NCI-H1694 treated with DMSO at 0.1 percent for 48 hours (cell line): ENCODE measurements at places on chromosomes 2 and 18.

GRCh38 chr18:23179416-23179815 is 44.1 kb downstream of the CABLES1 start:
- no peak for DNase-seq

DNA sequence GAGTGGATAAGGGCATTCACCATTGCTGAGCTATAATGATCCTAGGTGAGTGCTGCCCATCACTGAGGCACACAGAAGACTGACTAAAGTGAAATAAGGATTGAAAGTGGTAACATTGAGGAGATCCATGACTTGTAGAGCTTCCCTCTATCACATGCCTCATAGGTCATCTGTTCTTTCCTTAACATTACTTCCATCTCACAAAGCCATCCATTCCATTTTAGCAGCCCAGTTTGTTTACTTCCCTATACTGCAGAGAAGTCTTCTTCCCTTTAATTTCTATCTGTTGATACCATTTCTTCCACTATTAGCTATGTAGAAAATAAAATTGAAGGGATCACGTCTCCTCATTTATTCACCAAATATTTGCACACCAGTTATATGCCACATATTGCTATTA is 32.1 kb downstream of the ME2 start:
- DNase-seq, result no peak

GRCh38 chr2:215921895-215922294 is 91.5 kb downstream of the MREG start:
- DNase-seq, result no peak

- no peak for DNase-seq
Observed at GRCh38 chr18:73509460-73509859, 638.2 kb downstream of the FBXO15 start.

GRCh38 chr2:169222665-169223064 is 139.7 kb downstream of the LRP2 start:
- no peak for DNase-seq

DNA sequence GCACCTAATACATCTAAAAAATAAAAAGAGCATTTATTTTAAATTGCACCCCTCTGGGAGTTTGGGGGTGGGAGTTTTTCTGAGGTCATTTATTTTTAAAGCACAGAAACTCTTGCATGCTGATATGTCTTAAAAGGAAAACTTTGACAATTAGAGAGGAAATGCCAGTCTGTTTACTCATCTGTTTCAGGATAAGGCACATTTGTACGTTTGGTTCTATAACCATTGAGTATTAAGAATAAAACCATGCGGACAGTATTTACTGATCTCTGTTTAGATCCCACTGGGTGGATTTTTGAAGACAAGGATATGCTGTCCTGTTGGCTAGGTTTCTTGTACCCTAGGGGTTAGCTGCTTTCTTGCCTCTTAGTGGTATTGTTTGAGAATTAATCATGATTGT is 122.9 kb downstream of the TANC1 start:
- no peak for DNase-seq

GRCh38 chr18:76405280-76405679 is 89.8 kb downstream of the ZNF516 start:
- no peak for DNase-seq

- DNase-seq, result no peak
Observed at GRCh38 chr2:213545481-213545880, 261.2 kb downstream of the SPAG16 start.

- no peak for DNase-seq
Observed at GRCh38 chr2:59191781-59192180, 950.7 kb upstream of the FANCL start.

DNA sequence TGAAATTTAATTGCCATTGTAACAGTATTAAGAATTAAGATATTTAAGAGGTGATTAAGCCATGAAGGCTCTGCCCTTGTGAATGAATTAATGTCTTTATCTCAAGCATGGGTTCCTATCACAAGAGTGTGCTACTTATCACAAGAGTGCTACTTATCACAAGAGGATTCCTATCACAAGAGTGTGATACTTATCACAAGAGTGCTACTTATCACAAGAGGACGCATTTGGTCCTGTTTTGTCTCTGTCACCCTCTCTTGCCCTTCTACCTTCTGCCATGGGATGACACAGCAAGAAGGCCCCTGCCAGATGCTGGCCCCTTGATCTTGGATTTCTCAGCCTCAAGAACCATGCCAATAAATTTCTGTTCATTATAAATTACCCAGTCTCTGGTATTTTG is 13.2 kb upstream of the COL5A2 start:
- no peak for DNase-seq

DNA sequence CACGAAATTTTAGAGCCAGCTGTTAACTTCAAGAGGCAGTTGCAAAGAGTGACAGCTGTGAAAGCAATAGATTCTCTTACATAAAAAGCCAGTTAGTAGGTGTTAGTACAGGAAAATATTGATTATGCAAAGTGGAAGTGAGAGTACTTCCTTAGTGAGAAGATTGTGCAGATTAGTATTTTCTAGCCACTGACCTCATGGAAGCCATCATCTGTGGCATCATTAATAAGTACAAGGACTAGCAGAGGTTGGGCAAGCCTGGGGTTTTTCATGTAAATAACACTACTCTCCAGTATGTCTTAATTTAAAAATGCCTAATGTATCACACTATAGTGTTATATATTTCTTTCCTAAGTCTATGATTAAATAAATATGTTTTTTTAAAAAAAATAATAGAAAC is 166.2 kb upstream of the DTNA start:
- no peak for DNase-seq

GRCh38 chr18:40878371-40878770 is 1076.7 kb upstream of the PIK3C3 start:
- no peak for DNase-seq

DNA sequence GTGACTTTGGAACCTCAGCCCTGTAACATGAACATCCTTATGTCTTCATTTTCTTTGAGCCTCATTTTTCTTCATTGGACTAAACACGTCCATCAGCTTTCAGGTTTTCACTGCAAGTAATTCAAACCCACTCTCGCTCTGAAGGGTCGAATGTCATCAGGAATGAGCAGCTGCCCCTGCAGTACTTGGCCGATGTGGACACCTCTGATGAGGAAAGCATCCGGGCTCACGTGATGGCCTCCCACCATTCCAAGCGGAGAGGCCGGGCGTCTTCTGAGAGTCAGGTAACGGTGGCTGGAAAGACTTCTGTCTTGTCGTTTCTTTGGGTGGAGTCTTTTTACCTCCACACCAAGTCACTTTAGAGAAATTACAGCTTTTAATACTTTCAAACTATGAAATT is 39.1 kb upstream of the PRLH start:
- no peak for DNase-seq

- DNase-seq, result no peak
Observed at GRCh38 chr2:180690611-180691010, 289.8 kb upstream of the UBE2E3 start.

GRCh38 chr18:49743117-49743567 is 70.2 kb downstream of the ACAA2 start:
- no peak for DNase-seq

DNA sequence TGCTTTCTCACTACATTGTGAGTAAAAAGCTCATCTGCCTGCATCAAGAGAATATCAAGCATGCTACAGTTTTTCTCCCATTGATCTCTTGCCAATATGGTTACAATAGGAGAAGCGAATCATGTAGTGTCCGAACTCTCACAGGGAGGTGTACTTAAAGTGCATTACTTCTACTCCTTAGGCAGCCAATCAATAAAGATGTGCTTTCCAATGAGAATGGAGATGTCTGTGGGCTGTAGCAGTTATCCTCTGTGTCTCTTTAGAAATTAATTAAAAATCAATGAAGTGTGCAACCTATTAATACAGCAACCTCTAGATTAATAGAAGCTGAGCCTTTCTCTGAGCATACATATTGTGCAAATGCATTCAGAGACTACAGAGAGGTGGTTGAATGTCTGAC is 883.7 kb downstream of the CPS1 start:
- DNase-seq, result no peak

DNA sequence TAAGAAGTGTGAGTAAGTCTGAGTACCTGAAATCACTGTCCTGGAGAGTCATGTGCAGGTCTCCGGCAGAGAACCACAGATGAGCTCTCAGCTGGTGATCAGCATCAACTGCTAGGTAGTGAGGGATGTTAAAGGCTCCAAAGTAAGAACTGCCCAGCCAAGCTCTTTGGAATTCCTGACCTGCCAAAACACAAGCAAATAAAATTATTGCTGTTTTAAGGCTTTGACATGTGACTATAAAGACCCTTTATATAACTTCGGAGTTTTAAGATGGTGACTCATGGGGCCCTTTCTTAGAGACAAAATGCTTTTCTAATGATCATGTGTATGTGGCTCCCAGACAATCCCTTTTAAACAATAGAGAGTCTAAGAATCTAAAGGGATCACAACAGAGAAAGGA is 855.7 kb downstream of the TRIB2 start:
- no peak for DNase-seq

GRCh38 chr18:40013001-40013609 is 1941.9 kb upstream of the PIK3C3 start:
- no peak for DNase-seq

DNA sequence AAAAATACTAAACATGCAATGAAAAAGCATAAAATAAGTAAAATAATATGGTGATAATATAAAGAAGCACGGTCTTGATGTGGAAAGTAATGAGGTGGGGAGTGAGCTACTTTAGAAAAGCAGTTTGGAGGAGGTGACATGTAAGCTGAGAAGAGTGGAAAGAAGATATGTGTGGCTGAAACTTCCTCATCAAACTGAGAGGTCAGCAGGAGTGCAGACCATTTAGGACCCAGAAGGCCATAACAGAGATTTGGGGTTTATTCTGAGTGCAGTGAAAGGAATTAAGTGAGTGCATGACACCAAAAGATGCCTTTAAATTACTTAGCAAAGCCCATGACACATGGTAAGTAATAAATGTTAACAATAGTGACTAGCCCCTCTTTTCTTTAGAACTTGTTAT is 24.4 kb upstream of the TMEM182 start:
- no peak for DNase-seq

DNA sequence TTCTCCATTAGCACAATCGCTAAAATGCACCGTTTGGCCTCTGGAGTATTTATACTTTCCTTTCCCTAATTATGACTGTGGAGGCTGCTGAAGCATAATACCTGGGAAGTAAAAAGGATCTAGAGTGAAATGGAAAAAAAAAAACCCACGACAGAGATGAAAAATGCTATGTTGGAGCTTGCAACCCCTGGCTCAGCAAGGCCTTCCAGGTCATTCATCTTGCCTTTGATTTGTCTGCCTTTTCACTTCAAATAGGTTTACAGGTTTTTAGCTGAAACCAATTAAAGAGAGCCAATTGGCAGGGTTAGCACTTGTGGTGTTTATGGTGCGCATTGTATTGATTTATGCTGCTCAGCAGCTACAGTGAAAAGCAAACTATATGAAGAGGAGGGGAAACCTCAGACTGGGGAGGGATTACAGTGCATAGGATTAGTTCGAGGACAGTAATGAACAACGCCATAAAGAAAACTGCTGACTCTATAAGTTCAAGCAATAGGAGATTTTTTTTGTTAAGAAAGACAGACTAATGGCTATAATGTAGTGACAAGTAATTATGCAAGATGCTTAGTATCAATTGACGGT is 347.9 kb downstream of the MEIS1 start:
- no peak for DNase-seq

DNA sequence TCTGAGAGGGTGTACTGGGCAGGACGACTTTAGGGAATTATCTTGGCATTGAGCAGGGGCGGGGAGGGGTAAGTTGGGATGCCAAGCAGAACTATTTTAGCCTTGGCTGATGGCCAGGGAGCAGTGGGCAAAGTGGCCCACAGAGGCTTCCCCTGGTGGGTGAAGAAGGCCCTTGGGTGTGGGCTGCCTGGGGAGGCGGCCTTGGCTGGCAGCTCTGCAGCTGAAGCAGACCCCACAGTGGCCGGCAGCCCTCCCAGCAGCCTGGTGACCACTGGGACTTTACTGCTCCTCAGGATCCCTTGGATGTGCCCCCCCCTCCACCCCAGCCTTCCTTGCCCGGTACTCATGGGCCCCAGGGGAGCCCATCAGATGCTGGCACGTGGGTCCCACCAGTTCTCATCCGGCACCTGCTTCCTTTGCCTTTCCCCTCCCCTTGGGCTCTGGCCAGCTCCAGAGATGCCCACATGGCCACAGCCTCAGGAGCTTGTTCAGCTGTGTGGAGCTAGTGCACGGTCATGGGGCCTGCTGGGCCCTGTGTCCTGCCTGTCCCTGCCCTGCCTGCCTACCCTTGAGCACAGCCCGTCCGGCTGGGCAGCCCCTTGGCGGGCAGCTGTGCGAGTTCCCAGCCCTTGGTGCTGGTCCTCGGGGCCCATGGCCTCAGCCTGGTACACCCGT is 122.1 kb upstream of the HS6ST1 start:
- DNase-seq, result no peak
